ENCODE measurements at places on chromosomes 7 and 10. TPM values are rescaled to one million over a fixed set of nuclear protein-coding genes. Genes with fewer than 3 reads are reported as not detected.
A peak's percentile ranks its signal among the peaks of the same experiment; 100 is the strongest.

DNA sequence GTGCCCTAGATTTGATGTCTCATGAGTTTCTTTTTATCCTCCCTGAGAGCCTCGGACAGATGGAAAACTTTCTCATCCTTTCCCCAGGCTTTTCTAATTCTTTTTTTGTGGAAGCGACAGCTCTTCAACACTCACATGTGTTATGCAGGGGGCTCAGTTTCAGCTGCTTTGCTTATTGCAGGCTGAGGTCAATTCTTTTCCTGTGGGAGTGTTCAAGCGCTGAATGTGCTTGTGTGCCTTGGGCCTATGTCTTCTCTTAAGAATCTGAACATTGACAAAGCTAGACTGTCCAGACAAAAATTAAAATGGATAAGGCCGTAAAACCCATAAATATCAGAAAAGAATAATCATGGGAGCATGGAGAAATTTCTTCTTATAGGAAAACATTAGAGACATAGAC is 125.2 kb upstream of the STEAP4 start:
- no peak for DNase-seq

DNA sequence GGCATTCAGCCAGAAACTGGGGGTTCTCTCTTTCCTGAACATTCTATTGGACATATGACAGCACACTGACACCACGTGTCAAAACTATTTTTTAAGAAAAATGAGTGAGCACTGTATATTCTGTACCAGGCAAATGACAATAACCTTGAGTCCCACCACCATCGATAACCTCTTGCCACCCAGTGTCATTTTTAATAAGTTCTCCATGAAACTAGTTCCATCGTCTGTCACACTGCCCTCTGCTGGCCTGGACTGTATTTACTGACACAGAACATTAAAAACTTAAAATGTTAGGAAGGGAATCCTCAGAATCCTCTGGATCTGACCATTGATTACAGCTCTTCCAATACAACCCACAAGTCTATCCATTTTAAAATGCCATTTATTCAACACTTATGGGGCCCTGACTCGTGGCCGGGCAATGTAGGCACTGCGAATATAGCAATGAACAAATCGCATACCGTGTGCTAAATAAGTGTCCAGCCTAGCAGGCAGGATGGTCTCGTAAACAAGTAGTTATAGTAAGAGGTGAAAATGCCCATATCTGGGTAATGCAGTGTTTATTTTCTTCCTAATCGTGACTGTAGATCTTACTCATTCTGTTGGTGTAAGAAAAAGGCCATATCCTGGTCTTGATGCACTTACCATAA is 35.9 kb upstream of the CACNB2 start:
- peak; percentile 41 for DNase-seq

- no peak for DNase-seq
Observed at GRCh38 chr7:80186721-80187120, 52.1 kb downstream of the GNAI1 start.

DNA sequence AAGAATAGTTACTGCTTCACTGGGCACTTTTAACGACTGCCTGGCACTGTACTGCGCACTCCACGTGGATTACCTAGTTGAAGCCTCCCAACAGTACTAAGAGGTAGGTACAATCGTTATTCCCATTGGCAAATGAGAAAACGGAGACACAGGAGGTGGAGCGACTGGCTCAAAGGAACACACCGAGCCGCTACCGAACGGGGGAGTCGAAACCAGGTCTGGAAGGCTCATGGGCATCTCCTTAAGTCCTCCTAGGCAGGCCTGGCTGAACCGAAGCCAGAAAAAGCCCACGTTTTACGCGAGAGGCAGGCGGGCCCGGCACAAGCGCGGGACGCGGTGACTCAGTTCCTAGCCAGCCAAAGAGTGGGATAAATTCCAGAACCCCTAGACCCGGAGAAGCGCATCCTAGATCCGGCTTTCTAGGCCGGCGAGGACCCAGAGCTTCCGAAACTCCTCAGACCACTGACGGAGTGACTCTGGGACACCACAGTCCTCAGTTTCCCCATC is 472 bp downstream of the PDAP1 start:
- DNase-seq, result peak; percentile 72

DNA sequence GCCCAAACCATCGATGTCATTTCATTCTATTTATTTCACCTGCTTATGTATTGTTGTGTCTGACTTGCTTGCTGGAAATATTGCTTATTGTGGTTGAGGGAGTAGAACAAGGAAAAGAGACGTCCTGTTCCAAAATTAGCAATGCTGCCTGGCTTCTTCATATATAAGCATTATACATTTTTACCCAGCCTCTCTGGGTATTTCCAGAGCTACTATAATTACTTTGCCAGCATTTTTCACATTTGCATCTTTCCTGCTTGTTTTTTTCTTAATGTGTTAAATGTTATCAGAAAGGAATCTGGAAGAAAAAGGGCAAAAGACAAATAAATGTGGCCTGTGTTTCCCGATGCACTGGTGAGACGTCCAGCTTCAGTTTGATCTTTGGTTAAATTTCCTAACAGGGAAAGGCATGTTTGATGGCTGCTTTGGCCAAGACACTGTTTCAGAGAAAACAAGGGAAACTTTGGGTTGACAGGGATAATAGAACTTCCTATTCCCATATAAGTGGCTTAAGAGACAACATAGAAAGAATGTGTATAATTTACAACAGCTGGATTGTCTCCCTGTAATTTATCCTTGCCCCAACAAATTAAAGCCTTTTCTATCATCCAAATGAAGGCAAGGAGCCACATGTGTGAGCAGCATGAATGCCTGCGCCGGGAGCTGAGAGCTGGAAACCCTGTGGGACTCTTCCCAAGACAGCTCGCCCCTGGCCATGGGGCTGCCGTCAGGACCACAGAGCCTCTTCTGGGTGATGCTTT is 671.1 kb upstream of the CELF2 start:
- DNase-seq, result no peak

DNA sequence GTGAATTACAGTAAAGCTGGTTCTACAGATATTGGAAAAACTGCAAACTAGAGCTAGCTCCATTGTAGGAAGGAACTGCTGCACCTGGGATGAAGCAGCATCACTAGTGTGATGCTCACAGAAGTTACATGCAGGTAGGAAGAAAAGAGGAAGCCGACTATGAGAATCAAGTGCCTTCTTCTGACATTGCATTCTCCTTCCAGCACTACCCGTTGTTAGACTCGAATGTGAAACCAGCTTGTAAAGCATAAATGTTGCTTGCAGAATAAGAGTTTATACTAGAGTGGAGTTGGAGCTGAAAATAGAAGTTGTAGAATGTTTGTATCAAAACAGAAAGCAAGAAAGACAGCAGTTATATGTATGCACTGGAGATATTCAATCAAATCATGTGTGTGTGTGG is 49.9 kb downstream of the TRIM24 start:
- DNase-seq, result no peak

GRCh38 chr7:73985737-73986141 is 42.2 kb upstream of the ELN start:
- DNase-seq, result no peak

- no peak for DNase-seq
Observed at GRCh38 chr10:99815621-99816020, 33.2 kb downstream of the ABCC2 start.

DNA sequence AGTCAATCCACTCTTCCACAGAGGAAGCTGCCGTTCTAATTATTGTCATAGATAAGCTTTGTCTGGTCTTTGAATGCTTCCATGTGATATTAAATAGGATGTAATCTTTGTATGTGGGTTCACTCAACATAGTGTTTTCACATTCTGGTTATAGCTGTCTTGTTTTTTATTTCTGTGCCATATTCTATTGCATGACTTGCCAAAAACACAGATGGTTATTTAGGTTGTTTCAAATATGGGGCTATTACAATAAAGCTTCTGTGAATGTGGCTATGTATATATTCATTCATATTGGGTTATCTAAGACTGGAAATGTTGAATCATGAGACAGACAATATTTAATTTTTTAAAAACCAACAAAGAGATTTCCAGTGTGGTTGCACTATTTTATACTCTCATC is 1109.3 kb upstream of the LRRTM3 start:
- DNase-seq, result no peak

DNA sequence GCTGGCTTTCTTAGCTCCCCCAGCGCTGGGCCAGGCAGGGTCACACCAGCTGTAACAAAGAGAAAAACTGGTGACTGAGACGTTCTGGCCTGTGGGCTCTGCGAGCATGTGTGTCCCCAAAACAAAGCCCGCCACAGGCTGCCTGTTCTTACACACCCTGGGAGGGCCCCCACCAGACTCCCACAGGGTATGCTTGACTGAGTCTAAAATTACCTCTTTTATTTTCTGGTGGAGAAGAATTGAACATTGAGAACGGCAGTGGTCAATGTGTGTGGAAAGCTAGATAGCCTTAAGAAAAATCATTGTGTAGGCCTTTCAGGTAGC is 808 bp downstream of the C10orf71 start:
- no peak for DNase-seq

GRCh38 chr7:78576236-78576635 is 777.7 kb downstream of the PHTF2 start:
- no peak for DNase-seq

DNA sequence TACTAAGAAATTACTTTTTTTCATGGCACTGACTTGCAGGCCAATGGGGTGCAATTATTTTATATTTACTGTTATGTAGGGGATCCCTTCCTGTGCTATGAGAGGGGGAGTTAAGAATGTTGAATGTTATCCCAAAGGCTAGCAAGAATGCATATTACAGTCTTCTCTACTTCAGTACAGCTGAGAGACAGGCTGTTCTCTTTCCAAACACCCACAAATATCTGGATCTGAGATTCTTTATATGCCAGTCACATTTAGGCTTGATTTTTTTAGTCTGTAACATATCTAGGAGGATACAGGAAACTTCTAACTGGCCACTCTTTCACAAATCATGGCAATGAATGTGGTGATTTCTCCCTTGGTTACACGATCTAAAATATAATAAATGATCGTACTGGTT is 266.4 kb upstream of the FZD8 start:
- no peak for DNase-seq

GRCh38 chr7:128687131-128687530 is 15.0 kb downstream of the GARIN1A start:
- DNase-seq, result no peak

GRCh38 chr7:53900856-53901528 is 641.2 kb upstream of the VSTM2A start:
- no peak for DNase-seq

DNA sequence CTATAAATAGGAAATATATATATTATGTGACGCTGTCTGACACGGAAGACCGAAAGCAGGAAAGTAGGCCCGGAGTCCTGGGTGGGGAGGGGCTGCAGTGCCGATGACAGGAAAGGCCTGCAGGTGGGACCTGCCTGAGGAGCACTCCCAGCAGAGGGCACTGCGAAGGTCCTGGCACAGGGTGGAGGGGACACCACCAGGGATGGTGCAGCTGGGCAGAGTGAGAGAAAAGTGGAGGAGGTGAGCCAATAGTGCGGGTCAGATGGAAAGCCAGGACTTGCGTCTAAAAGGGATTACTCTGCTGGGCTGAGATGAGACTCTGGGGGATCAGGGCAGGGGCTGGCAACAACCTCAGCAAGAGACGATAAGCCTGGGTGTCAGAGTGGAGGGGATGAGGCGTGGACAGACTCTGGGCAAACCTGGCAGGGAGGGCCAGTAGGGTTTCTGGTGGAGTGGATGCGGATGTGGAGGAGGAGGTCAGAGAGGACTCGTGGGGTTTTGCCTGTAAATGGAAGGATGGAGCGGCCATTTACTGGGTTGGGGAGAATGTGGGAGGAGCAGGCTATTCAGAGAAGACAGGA is 118.2 kb upstream of the ZNF746 start:
- no peak for DNase-seq

DNA sequence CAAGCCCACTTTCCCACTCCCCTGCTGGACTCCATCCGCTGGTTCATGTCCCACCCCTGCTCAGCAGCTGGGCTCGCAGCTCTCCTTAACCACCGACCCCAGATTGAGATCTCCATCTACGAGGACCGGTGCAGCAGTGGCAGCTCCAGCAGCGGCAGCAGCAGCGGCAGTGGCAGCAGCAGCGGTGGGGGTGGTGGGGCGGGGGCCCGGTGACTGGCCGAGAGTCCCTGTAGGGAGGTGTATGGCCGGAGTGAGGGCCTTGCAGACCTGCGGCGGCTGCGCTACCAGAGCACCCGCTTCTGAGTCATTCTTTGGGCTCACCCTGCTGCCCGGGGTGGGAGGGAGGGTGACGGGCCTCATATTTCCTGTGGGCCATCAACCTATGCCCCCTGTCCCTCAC is 15.8 kb downstream of the GOLGA7B start:
- DNase-seq, result no peak

DNA sequence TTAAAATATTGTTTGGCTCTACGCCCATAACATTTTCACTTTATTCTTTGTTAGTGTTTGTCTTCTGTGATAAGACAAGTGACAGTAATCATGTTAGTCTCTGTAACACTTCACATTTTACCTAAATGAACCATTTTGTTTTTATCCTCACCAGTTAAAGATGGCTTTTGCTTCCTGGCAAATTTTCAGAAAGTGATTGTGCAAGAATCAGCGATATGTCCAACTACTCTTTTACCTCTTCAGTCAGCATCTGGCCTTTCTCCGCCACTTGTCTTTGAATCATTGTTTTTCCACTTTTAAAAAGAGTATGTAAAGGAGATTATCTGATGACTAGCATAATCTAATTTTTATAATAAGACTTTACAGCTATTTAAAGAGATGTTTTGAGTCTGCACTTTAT is 3.5 kb downstream of the DGKB start:
- DNase-seq, result peak; percentile 60

DNA sequence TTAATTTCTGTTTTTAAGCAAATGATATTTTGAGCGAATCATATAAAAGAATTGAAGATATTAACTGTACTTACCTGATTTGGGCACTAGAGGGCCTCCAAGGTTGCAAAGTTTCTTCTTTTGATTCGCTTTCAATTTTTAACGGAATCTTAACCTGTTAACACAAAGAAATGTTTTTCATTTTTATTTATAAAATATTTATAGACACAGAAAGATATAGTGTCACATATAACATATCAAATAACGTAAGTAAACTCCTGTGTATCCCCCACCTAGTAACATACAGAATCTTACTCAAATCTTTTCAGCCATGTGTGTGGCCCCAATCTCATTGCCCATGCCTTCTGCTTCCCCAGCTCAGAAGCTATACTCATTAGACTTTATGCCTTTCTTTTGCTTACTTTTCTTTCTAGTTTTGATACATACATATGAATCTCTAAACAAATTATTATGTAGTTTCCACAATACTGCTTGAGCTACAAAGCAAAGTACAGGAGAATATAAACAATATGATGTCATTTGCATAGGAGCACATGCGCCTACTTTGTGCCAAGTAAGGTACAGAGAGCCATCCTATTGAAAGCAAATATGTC is 49.5 kb upstream of the ZPBP start:
- DNase-seq, result no peak

DNA sequence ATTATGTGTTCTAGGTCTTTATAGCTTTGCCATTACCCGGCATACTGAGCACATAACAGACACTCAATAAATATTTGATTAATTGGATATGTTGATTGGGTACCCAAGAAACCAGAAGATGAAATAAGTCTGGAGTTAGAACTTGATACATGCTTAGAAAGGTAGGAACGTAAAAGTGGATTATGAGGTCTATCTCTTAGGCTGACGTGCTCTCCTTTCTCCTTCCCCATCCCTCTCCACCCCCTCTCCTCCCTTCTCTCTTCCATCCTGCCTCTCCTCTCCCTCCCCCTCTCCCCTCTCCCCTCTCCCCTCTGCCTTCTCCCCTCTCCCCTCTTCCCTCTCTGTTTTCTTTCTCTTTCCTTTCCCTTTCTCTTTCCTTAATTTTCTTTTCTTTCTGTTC is 34.0 kb downstream of the AUTS2 start:
- DNase-seq, result no peak

HOXA3 gene
- 1.0 TPM for total RNA-seq

ZNF722 gene
- 0.21 TPM for total RNA-seq

ANXA8L1 gene
- total RNA-seq, result 0.90 TPM

ATP5F1C gene
- 327 TPM for total RNA-seq
